ENCODE measurements at places on chromosomes 1 and 21. TPM values are rescaled to one million over a fixed set of nuclear protein-coding genes. Genes with fewer than 3 reads are reported as not detected.

The MAP3K7CL gene
- 1.5 TPM for total RNA-seq

The PUM1 gene
- total RNA-seq: 31.8 TPM

The SFN gene
- total RNA-seq: 565 TPM

The ATP8B2 gene
- 27.7 TPM for total RNA-seq

The KIAA0040 gene
- 0.67 TPM for total RNA-seq

The PLEKHN1 gene
- total RNA-seq: 7.6 TPM

The UTS2 gene
- total RNA-seq: not detected

The RHD gene
- not detected for total RNA-seq

The MMEL1 gene
- total RNA-seq: 0.18 TPM

The DYRK3 gene
- total RNA-seq: 8.3 TPM

The KRTAP13-2 gene
- not detected for total RNA-seq

The CELA2A gene
- 0.13 TPM for total RNA-seq

The SLC2A5 gene
- total RNA-seq: 0.04 TPM

The FCAMR gene
- not detected for total RNA-seq

The ADAMTSL4 gene
- total RNA-seq: 5.6 TPM

The LRRC7 gene
- total RNA-seq: not detected

The TNFSF4 gene
- total RNA-seq: not detected

The CORT gene
- total RNA-seq: 0.15 TPM

The PRR9 gene
- total RNA-seq: not detected

The PRUNE1 gene
- 11.9 TPM for total RNA-seq

The ADAMTS1 gene
- 0.19 TPM for total RNA-seq

The PRAMEF9 gene
- not detected for total RNA-seq

The GOLT1A gene
- 5.1 TPM for total RNA-seq

The SLC50A1 gene
- 35.8 TPM for total RNA-seq

The ITGB3BP gene
- 29.1 TPM for total RNA-seq

The EPHB2 gene
- 45.0 TPM for total RNA-seq

The HCRTR1 gene
- total RNA-seq: 0.04 TPM

The MFSD2A gene
- total RNA-seq: 4.3 TPM

The SPRR1B gene
- total RNA-seq: not detected

The IFNLR1 gene
- total RNA-seq: 1.3 TPM

The QSOX1 gene
- total RNA-seq: 59.4 TPM

The ESRRG gene
- total RNA-seq: not detected

The C8B gene
- not detected for total RNA-seq

The SETD4 gene
- 12.5 TPM for total RNA-seq

The FBLIM1 gene
- total RNA-seq: 28.0 TPM
